Activated naive CD4-positive, alpha-beta T cell treated with anti-CD3 and anti-CD28 coated beads, Interleukin-2, amount 50 U/mL, for 72 hours (primary cell): ENCODE measurements at places on chromosomes 5 and 9.

GRCh38 chr9:512555-513272, 298.0 kb downstream of the DOCK8 start:
- no peak for DNase-seq

GRCh38 chr9:33731142-33731541, 64.2 kb upstream of the PRSS3 start:
- no peak for DNase-seq

DNA sequence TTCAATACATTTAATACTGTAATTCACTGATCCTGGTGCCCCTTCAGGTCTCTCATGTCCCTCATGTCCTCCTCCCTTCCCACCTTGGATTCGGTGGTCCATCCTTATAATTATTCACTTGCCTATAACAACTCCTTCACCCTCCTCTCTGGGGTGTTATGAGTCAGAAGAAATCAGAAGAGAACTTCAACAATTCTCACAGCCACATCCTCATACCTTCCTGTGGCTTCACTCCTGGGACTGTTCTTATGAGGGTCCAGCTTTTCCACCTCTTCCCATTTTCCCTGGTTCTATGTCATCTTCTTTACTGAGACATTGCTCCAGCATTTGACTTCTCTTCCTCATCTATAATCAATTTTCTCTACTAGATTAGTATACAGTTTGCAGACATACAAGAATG, 406.1 kb downstream of the NR2F1-AS1 start:
- DNase-seq, result no peak

DNA sequence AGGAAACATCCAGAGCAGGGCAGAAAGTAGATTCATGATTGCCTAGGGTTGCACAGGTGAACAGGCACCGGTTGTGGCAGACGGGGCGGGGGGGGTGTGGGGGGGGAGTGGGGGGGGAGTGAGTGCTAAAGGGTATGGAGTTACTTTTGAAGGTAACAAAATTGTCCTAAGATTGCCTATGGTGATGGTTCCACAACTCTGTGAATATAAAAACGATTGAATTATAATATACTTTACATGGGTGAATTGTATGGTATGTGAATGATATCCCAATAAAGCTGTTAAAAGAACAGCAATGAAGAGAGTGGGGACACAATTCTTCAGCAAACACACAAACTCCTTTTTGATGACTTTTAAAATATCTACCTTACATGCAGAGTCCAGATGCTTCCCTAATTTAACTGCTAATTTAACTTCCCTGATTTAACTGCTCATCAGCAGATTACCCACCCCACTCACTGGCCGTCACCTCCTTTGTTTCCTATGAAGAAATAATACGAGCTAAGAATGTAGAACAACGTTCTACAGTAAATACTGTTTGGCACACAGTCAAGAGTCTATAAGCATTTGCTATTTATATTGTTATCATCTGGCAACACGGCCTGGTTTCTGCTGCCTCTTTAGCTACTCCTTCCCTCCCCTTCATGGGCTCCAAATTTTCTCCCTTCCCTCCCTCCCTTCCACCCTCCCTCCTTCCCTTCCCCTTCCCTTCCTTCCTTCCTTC, 83.5 kb downstream of the PTCH1 start:
- no peak for DNase-seq

DNA sequence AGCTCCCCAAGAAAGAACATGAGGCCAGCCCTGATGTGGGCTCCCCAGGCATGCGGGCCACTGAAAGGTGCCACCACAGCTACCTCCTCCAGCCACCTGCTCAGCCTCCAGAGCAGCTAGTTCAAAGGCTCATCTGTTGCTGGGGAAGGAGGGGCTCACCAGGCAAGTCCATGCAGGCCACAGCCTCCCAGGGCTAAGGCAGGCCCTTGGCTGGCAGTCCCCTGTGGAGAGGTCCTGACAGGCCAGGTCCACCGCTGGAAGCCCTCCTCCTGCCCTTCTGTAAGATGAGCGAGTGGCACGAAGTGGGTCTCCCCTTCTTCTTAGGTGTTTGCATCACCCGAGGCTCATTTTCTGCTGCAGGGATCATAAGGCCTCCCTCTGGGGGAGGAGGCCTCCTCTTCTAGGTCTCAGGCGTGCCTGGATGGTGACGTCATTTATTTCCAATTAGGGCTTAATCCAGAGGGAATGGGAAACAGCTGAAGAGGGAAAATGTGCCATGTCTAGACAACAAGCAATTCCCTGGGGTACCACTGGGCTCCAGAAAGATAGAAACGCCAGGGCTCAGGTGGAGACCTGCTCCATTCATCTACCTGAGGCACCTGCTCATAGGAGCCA, 91.6 kb downstream of the CFAP90 start:
- no peak for DNase-seq

GRCh38 chr5:119338326-119338946, 17.4 kb upstream of the TNFAIP8 start:
- DNase-seq, result no peak

DNA sequence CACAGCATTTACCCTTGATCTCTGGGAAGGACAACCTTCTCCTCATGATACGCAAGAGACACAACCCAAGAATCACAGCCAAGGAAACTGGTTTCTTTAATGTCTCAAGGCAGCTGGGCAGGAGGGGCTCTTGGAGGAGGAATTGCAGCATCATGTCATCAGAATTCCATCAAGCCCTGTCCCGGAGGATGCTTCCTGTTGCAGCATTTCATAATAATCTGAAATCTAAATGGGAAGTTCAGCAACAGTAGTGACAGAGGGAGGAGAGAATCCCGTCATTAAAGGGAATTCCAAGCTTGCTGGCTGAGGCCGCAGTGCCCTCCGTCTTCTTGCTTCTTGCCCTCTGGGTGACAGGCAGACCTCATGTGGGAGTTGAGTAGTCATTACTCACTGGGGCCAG, 192.7 kb downstream of the TENT4A start:
- DNase-seq, result no peak

DNA sequence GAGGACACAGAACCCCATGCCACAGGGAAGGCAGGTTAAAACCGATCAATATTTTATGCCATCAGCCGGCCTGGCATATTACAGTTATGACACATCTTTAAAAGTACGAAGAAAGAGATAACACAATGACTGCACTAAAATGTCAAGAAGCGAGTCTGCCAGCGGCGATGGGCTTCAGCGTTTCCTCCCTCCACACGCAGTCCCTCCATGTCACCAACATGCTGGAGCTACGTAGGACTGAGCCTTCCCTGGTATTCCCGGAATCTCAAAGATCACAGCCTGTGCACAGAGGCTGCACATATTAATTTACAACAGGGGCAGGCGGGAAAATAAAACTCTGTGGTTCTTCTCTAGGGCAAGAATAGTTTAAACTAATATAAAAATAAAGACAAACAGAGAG, 257.7 kb downstream of the IRX1 start:
- DNase-seq, result no peak

DNA sequence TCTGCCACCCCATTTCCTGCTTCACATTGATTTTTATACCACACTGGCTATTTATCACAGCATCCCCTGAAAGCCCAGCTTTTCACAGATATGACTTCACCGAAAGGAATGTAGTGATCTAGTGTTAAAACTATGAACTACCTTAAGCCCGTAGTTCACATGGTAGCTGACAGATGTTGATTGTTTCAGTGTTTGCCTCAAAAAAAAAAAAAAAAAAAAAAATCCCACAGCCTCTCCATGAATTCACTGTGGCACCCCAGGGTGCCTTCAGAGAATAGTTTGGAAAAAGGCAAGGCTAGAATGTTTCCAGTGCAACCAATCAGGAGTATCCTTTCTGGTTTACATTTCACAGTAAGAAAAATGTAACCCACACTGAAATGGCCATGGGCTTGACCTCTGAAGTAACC, 37.1 kb downstream of the GLIS3 start:
- DNase-seq, result no peak

DNA sequence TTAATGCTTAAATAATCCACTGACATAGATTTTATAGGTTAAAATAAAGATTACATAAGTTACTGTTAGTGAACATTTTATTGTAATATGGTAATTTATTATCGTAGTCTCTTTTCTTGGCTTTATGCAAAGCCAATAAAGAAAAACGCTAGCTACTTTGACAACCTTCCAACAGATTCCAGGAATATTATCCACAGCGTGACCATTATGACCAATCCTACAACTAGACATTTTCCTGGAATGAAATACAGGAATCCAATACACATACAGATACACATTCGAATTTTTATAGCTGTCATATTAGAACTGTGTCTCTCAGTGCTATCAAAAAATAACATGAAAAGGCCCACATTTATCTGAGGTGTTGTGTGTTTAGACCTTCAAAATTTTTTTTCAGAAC, 13.1 kb downstream of the RPS23 start:
- no peak for DNase-seq

GRCh38 chr9:129544761-129545160, 76.1 kb downstream of the C9orf50 start:
- no peak for DNase-seq

GRCh38 chr9:133375116-133375723, 640 bp downstream of the SURF4 start:
- no peak for DNase-seq

- DNase-seq, result no peak
These were observed 33.8 kb downstream of the RNF145 start for GRCh38 chr5:159175547-159175946.

- no peak for DNase-seq
These were observed 210.9 kb downstream of the AOPEP start for GRCh38 chr9:94937214-94937903.

DNA sequence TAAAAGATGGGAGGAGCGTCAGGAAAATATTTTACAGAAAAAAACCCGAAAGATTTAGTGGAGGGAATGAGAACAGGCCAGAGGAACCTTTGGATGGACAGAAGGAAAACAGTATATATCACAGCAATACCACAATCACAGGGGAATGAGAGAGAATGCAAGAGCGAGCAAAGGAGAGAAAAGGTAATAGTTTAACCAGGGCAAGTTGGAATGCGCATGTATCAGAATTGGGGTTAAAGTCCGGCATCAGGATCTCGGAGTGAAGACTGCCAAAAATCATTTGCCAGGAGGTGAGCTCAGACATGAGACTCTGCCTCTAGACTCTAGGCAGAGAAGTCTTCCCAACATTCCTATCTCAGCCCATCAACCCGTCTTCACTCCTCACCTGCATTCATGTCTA, 36.8 kb downstream of the PCDHGC5 start:
- DNase-seq, result no peak

DNA sequence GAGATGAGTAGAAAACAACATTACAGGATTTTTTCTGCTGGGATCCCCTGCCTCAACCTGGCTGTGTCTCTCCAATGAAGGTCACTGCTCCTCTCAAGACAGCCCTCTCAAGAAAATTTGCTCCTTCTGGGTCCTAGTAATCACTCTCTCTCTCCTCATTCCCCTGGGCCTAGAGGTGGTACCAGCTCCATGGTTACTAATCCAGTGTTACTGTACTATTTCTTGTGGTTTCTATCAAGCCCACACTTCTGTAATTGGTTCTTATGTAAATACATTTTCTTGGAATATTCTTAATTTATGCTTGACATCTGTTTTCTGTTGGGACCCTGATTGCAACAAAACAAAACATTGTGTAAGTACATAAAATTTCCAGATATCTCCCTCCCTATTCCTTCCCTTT, 123.8 kb upstream of the RORB start:
- no peak for DNase-seq

DNA sequence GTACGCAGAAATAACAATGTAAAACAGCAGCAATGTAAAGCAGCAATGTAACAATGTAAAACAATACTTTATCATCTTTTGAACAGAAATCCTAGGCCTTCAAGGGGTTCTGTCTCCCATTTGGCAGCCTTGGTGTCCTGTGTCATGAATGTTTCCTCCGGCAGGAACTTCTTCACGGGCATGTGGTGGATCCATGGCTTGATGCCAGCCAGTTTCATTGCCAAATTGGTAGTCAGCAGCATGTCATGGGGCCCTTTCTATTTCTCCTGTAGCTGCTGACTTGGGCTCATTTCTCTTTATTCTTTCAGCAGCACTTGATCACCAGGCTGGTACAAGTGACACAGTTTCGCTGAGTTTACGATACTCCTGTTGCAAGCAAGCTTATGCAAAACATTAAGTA, 275.3 kb downstream of the HTR1A start:
- no peak for DNase-seq

- no peak for DNase-seq
These were observed 96.7 kb upstream of the MAMDC2 start for GRCh38 chr9:69946800-69947437.

GRCh38 chr5:147930769-147931168, 24.4 kb upstream of the C5orf46 start:
- no peak for DNase-seq

DNA sequence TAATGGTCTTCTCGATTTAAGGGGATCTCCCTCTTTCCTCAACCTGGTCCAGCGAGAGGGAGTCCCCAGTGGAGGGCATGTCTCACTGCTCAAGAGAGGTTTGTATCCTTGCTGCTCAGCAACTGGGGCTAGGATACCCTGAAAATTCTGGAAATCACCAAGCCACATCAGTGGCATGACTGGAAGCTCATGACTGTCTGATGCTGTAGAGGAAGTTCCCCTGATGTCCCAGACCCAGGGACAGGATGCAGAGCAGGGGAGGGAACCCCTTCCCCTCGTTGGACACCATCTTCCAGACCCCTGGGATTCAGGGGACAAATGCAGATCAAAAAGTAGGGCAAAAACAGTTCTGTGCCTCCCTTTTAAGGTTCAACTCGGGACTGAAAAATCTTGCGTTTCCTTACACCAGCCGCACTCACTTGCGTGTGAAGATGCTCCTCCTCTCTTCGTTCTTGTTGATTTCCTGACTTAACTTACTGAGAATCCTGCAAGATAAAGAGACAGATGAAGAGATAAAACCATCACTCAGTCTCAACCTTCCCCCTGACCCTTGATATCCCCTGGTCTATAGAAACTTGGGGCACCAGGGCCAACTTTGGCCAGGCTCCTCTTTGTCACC, 22.1 kb downstream of the LCP2 start:
- no peak for DNase-seq

DNA sequence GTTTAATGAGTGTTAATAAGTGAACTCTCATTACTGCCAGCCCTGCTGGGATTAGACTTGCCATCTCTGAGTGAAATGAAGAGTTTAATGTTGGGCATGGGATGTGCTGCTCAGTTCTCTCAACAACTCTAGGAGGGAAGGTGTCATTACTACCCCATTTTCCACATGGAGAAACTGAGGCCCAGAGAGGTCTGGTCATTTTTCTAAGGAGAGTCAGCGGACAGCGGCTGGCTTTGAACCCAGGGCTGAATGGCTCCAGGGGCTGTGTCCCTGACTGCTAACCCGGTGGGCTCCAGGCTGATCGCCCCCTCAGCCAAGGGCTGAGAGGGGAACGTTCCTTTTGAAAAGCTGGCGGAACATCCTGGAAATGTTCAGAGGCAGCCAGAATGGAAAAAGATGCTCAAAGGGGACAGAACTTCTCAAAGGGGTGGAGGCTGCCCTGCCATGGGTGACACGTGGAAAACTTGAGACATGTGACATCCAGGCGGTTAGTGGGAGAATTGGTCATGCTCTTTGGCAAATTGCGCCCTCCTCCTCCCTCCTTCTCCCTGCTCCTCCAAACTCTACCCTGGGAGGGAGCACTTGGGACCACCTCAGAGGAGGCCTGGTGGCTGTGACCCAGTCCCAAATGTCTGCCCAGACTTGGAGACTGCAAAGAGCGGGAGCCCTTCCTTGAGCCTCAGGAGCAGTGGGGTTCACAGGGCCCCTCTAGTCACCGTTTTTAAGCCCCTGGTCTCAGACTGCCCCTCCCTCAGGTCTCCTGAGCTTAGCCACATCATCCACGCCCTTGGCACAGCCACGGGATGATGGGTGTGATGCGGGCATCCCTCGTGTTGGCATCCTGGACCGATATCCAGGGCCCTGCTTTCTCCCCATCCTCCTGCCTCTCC, 28.7 kb downstream of the DNM1 start:
- DNase-seq, result no peak
